ENCODE measurements at places on chromosomes 2 and 18. TPM values are rescaled to one million over a fixed set of nuclear protein-coding genes. Genes with fewer than 3 reads are reported as not detected.

Gene DES
- 23.9 TPM for total RNA-seq

Gene RGPD8
- 10.2 TPM for total RNA-seq

Gene B4GALT6
- total RNA-seq, result 7.5 TPM

Gene C2orf66
- not detected for total RNA-seq

Gene ALK
- total RNA-seq, result 0.25 TPM

Gene ACVR1
- total RNA-seq, result 27.8 TPM

Gene CRYGC
- total RNA-seq, result not detected

- no peaks in the 10 kb centered on the region for H3K27me3 ChIP-seq
- peak overlapping the region; percentile 95 for H3K4me3 ChIP-seq
- no peak overlapping the region for H3K27ac ChIP-seq
- H3K36me3 ChIP-seq, result no peaks in the 10 kb centered on the region
- H3K4me1 ChIP-seq, result no peaks in the 10 kb centered on the region
These were observed 652 bp downstream of the GCA start for GRCh38 chr2:162344617-162344950.

DNA sequence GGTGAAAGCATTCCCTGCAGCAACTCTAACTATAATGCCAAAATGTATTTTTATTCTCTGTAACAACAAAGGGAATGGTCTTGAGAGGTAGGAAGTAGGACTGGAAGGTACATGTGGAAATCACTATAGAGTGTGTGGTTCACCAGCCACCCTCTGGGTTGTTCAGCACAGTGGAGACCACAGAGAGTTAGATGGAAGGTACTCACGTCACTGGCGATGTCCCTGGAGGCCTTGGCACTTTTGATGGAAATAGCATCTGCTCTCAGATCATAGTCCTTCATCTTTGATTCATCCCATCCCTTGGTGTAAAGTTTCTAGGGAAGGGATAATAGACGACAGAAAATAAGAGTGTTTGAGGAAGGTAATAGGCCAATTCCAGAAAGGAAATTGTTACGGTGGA, 124.0 kb downstream of the NEB start:
- no peaks in the 10 kb centered on the region for H3K27me3 ChIP-seq
- no peak overlapping the region for H3K27ac ChIP-seq
- H3K36me3 ChIP-seq, result no peaks in the 10 kb centered on the region
- H3K4me3 ChIP-seq, result no peak overlapping the region
- DNase-seq, result no peak
- no peaks in the 10 kb centered on the region for H3K4me1 ChIP-seq

All from lung (tissue), 17 donors.